ENCODE measurements at places on chromosomes 2 and 18. TPM values are rescaled to one million over a fixed set of nuclear protein-coding genes. Genes with fewer than 3 reads are reported as not detected.

Gene CDK15
- total RNA-seq: 4.5 TPM

Gene CLEC4F
- total RNA-seq: 0.71 TPM

Gene DUSP2
- 5.5 TPM for total RNA-seq

Gene DNER
- total RNA-seq: 1.2 TPM

Gene KLHL29
- 12.9 TPM for total RNA-seq

Gene CPO
- not detected for total RNA-seq

Gene POTEJ
- total RNA-seq: not detected
